ENCODE measurements at places on chromosomes 5 and 9.

DNA sequence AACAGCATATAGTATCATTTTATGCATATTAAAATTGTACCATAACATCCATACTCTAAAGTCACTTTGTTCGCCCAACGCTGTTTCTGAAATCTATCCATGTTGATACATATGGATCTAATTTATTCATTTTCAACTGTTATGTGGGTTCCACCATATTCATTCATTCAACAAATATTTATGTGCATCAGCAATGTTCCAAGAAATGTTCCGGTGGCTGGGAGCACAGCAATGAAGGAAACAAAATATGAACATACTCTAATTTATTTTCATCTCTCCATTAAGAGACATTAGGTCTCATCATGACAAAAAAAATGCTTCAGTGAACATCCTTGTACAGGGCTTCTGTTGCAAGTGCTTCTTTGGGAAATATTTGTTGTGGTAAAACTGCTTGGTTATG, 75.4 kb downstream of the MARCHF3 start:
- no peak for DNase-seq

GRCh38 chr9:98045234-98046179, 11.0 kb upstream of the NANS start:
- DNase-seq: peak; percentile 86

- DNase-seq: no peak
These were observed 90.7 kb upstream of the NR3C1 start for GRCh38 chr5:143494162-143494561.

DNA sequence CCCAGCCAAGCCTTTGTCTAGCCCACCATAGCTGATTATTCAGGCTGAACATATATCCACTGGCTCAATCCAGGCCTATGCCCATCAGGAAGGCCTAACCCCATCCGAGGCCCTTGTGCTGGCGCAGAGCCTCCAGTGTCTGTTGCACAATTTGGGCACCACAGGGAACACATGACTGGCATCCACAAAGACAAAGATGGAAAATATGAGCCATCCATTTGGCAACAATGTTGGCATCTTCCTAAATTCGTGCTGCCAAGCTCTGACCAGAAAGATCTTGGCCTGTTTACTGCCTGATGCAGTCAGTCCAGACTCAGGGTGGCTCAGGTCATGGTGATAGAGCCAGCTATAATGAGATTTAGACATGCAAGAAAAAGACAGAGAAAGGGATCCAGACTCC, 233.8 kb downstream of the PIK3R1 start:
- no peak for DNase-seq

DNA sequence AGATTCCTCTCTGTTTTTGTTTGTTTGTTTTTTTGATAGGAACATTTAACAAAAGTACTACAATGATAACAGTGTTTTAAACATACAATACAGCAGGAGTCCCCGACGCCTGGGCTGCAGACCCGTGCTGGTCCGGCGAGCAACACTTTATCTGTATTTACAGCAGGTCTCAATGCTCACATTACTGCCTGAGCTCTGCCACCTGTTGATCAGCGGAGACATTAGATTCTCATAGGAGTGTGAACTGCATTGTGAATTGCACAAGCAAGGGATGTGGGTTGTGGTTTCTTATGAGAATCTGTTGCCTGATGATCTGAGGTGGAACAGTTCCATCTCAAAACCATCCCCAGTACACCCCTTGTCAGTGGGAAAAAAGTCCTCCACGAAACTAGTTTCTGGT, 1068.5 kb upstream of the CDH10 start:
- no peak for DNase-seq

GRCh38 chr5:114898602-114899001, 271.1 kb downstream of the TRIM36 start:
- DNase-seq: no peak

DNA sequence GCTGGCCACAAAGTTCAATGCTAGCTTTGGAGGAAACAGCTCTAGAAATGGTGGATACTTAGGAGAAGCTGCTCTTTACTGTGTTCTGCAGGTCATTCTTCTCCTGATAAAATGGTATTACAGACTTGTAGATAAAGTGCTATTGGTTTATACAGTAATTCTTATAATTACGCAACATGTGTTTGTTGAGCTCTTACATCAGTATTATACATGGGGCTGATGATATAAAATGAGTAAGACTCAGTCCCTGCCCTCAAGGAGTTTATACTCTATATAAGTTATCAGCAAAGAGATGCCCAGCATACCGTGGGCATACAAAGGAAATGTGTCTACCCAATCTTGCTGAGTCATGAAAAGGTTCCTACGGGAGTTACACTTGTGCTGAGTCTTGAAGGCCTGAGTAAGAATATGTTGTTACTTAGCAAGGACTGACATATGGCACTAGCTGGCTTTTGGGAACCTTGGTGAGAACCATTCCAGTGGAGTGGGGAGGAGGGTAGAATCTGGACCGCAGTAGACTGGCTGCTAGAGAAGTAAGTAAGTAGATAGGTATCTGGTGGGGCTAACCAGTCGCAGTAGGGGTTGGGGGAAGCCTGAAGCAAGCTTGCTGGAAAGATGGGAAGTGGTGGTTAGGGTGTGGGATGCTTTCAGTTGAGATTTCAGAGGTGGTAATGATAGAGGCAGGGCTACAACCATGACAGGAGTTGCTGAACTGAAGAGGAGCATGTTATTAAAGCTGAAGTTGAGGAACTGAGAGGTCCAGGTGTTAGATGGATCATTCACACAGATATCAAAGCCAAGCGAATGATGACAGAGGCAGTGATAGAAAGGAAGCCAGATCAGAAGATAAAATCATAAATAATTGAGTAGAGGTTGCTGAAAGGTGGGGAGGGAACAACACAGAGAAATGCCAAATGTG, 11.1 kb upstream of the TTC23L start:
- DNase-seq: no peak

DNA sequence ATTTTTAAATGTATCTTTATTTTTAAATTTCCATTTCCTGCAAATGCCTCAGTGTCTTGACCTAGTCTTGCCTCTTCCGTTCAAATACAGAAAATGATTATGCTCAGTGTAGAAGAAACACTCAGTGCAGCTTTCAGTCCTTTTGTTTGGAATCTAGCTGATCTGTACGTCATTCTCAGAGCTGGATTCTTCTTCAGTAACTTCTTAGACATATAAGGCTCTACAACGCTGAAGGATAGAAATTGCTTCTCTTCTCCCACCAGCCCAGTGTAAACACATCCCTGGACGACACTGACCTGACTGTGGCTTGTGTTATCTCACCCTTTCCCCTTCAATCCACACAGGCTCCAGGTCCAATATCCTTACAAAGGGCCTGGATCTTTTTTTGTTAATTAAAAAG, 3.2 kb upstream of the ALDH1B1 start:
- DNase-seq: no peak

Data from CD4-positive, alpha-beta T cell treated with Interleukin-17A for 1 hour (primary cell).